Naive B cell (primary cell): ENCODE measurements at places on chromosomes 7 and 10. TPM values are rescaled to one million over a fixed set of nuclear protein-coding genes. Genes with fewer than 3 reads are reported as not detected.

Gene TMEM225B
- polyA plus RNA-seq: 1.1 TPM

Gene SFRP4
- polyA plus RNA-seq: not detected

Gene RAMP3
- polyA plus RNA-seq: not detected

Gene ITGA8
- polyA plus RNA-seq: not detected

Gene A1CF
- not detected for polyA plus RNA-seq

Gene PON1
- polyA plus RNA-seq: not detected

Gene IL2RA
- polyA plus RNA-seq: 4.3 TPM

Gene WDR86
- polyA plus RNA-seq: 1.5 TPM

Gene GCK
- 4.5 TPM for polyA plus RNA-seq

Gene SNCG
- polyA plus RNA-seq: not detected

Gene SP8
- not detected for polyA plus RNA-seq

Gene SPDYE1
- not detected for polyA plus RNA-seq

Gene MAP3K8
- 122 TPM for polyA plus RNA-seq

Gene WNT8B
- not detected for polyA plus RNA-seq

Gene VSTM4
- not detected for polyA plus RNA-seq

Gene FKBP6
- polyA plus RNA-seq: not detected

Gene SYT15B
- not detected for polyA plus RNA-seq
